ENCODE measurements at places on chromosomes 3 and 15.
A peak's percentile ranks its signal among the peaks of the same experiment; 100 is the strongest.

DNA sequence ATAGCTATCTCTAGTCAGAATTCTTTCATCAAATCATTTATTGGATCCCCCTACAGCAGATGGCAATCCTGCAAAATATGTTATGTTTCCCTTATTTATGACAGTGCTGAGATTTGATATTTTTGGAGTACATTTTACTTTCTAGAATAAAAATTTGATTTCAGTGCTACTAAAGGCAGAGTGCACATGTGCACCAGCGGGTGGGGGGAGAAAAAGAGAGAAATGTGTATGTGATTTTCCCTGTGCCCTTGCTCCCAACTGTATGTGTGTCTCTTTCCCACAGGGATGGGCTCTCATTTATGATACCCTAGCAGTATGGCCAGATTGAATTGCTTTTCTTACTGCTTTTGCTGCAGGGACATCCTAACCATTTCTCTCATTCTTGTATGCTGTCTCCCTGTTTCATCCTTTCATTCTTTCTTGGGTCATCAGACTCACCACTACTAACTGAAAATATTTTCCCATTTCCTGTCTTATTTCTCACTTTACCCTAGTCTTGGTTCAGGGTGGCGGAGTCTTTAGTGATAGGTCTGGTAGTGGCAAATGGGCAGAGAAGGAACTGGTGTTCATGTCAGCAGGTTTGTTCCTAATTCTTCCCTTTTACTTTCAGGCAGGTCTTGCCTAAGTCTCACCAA is 140.7 kb downstream of the TCF12 start:
- no peak for DNase-seq

DNA sequence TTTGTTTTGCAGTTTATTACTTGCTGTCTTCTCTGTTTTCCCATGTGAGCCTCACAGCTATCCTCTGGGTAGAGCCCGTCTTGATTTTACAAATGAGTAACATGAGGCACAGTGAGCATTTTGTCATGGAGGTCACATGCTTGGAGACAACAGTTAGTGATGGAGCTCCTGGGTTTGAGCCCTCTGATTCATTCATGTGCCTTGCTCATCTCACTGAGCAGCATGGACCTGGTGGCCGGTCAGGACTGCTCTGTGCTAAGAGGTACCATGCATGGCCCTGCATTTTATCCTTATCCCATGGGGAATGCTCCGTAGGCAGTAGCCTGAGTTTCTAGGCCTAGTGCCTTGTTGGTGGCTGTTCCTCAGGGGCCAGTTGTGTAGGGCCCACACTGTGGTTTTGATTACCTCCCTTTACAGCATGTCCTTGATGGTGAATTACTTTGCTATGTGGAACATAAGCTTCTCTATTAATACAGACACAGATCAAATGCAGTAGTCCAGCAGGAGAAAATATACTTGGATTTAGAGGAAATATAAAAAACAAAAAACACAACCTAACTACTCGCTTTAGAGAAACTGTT is 35.6 kb downstream of the MAP2K5 start:
- no peak for DNase-seq

- no peak for DNase-seq
Observed at GRCh38 chr3:20096135-20096685, 56.0 kb downstream of the KAT2B start.

- no peak for DNase-seq
Observed at GRCh38 chr15:66101715-66102395, 151.7 kb downstream of the MEGF11 start.

DNA sequence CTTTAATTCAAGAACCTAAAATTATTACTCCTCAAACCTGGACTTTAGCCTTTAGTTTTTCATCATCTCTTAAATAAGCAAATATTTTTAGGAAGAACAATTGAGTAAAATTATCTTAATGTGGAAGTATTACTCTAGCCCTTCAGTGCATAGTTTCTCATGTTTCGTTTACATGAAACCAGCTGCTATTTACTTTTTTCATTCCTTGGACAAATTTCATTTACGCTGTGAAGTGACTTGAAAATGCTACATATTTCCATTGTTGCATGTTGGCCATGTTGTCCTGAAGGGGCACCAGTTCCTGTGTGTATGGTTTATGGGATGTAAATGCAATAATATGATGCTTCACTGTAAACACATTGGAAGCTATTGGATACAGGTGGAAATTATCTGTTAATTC is 49.9 kb downstream of the SLC25A26 start:
- DNase-seq: no peak

DNA sequence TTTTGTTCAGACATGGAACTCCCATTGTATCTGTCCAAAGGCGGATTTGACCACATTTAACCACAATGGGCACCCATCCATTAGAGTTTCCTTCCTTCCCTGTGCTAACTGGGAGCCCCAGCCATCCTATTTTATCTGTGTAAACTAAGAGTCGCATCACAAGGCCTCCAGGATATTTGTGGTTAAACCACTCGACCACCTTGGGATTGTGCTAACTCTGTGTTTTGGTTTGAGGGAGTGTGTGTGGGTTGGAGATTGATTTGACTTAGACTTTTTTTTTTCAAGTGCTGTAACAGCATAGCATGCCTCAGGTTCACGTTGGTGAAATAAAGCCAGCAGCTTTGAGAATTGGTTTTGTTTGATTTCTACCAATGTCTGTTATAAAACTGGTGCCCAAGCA is 100.4 kb upstream of the TP63 start:
- DNase-seq: no peak

- DNase-seq: no peak
Observed at GRCh38 chr3:35633332-35634124, 5.8 kb upstream of the ARPP21 start.

DNA sequence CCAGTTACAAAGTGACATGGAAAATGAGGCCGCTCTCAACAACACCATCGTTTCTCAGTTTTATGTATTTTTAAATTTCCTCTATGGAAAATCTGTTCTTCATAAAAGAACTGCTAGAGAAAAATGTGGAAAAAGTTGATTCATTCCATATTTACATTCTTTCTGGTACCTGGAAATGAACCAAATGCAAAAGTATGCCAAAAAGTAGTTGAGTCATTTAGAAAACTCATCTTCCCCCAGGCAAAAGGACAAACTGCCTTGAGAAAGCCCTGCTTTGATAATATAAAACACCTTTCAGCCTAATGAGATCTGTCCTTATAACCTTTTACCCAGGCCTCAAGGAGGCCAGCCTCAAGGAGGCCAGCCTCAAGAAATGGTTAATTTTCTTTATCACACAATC is 283.0 kb upstream of the VEPH1 start:
- no peak for DNase-seq

DNA sequence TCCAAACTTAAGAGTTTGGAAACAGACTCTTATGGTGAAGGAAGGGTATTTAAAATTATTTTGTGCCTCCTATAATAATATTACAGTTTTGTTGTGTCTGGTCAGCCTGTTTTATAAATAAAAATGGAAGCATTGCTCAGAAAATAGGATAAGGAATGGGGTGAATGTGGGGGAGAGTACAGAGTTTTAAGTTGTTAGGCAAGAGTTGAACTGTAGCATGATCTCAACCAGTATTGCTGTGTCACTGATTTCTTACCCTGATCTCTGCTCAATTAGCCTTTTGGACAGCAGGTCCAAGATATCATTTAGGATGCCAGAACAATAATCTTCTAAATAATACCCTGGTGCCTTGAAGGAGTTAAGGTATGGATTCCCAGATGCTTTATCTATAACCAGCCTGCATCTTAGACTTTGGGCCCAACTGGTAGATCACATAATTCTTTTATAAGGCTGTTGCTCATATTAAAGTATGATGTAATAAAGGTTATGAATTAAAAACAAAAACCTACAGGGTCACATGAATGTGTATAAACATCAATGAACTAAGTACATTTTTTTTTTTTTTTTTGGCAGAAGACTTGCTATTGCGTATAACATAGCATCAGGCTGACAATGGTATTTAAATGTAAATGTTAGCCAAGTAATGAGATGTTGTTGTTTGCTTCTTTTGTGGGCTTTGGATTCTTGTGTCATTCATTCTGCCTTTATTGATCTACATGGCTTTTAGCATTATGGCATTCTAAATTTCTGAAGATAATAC is 70.0 kb downstream of the MITF start:
- DNase-seq: no peak

DNA sequence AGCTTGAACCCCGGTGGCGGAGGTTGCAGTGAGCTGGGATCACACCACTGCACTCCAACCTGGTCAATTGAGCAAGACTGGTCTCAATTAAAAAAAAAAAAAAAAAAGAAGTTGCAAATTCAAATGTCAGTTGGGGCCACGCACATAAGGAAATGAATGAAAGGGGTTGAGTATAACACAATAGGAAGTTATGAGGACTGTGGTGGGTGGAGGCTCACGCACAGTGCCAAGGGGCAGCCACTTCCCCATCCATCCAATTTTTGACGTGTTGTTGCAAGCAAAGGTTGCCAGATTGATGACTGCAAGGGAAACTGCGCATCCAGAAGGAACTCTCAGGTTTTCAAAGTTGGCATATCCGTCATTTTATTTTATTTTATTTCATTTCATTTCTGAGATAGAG is 532.2 kb downstream of the NTRK3 start:
- no peak for DNase-seq

- no peak for DNase-seq
Observed at GRCh38 chr3:67034371-67034770, 36.3 kb downstream of the KBTBD8 start.

GRCh38 chr15:78634210-78635145 is 6.5 kb downstream of the CHRNB4 start:
- no peak for DNase-seq

- DNase-seq: peak; percentile 16
Observed at GRCh38 chr15:40927873-40928806, 1.0 kb upstream of the DLL4 start.

- no peak for DNase-seq
Observed at GRCh38 chr15:48573780-48574179, 71.7 kb downstream of the FBN1 start.

DNA sequence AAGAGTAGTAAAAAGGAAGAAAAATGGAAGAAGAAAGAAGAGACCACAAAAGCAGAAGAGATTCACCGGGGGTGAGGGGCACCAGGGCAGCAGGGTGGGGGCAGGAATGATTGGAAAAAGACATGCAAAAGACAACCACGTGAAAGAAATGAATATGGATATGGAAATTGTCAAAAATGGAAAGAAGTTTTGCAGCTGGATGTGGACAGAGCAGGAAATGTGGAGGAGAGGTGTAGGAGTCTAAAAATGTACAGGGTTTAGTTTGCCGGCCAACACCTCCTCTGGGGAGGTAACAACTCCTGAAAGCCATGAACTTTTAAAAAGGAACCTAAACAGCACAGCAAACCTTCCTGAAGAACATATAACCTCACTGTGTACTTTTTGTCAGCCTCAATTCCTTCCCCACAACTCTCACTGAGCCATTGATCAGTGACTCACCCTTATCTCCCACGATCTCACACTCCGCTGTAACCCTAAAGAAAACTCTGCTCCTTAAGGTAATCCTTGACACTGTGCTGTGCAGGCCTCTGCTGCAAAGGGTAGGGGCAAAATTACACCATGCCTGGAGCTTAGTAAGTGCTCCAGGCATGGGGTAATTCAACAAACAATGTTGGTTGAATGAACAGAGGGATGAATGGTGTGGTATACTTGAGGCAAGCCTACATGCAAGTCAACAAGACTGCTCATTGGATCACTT is 100.2 kb upstream of the BOC start:
- peak; percentile 20 for DNase-seq

GRCh38 chr3:124997303-124998246 is 58.2 kb downstream of the HEG1 start:
- DNase-seq: no peak

- no peak for DNase-seq
Observed at GRCh38 chr3:135368316-135368715, 573.3 kb downstream of the EPHB1 start.

DNA sequence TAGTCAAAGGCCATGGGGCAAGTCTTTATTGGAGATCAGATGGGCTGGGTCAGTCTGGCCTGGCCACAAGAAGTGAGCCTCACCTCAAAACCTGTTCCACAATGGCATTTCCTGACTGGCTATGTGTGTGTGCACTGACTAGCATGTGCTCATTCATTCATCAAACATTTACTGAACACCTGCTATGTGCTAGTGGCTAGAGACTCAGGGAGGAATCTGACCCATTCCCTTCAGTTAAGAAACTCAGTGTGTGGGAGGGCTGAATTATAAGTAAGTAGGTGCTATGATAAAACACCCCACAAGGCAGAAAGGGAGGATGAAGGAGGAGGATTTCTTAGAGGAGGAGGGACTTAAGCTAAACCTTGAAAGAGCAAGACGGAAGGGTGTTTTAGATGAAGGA is 5.4 kb upstream of the CGNL1 start:
- DNase-seq: no peak

DNA sequence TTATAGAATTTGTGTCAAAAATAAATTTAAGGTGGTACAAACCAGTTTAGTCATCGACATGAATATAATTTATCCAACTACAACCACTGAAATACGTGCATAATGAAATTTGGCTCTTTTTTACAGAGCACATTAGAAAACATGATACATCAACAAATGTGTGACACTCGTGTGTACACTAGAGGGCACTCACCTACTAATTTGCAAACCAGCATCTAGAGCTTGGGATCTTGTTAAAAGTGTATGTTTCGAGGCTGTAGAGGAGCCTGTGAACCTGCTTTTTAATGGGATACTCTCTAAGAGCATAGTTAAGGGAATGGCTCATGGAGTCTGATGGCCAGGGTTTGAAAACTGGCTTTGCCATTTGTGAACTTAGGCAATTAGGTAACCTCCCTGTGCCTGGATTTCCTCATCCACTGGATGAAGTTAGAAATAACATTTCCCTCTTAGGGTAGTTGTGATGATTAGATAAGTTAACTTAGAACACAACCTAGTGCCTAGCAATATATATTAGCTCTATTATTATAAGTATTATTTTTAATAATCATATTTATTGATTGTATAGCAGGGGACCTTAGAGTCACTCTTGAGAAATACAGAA is 8.8 kb upstream of the CPOX start:
- DNase-seq: peak; percentile 21

GRCh38 chr3:182622241-182622545 is 171.1 kb upstream of the ATP11B start:
- no peak for DNase-seq

GRCh38 chr3:187952849-187953248 is 201.1 kb upstream of the LPP start:
- no peak for DNase-seq

DNA sequence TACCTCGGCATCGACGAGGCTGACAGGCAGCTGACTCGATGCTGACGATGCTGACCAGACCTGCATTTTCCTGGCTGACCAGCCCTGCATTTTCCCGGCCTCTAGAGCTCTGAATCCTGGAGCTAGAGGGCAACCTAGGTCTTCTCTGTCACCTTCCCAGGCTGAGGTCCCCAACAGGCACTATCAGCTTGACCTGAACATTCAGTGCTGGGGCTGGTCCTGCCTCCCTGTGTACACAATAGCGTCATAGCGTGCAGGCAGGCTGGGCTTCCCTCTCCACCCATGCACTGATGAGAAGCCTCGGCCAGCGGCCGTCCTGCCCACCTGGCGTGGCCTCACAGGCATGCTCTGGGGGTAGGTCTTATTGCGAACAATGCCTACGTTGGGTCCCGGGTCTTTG is 62.3 kb upstream of the SNRPA1 start:
- DNase-seq: no peak

GRCh38 chr3:58434168-58434504 is 504 bp upstream of the PDHB start:
- no peak for DNase-seq

- DNase-seq: no peak
Observed at GRCh38 chr15:89211678-89212170, 9.7 kb downstream of the RLBP1 start.
